ENCODE measurements at places on chromosomes 2 and 18.
A peak's percentile ranks its signal among the peaks of the same experiment; 100 is the strongest.

DNA sequence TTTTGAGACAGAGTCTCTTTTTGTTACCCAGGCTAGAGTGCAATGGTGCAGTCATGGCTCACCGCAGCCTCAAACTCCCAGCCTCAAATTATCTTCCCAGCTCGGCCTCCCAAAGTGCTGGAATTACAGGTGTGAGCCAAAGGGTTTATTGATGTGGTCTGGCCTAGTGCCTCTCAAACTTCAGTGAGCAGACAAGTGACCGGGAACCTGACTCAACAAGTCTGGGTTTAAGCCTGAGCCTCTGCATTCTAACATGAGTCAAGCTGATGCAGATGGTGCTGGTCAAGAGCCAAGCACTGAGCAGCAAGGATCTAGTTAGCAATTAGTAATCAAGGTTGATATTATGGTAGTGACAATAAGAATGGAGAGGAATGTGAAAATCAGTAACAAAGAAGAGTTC, 21.3 kb downstream of the CDK15 start:
- no peak for DNase-seq

- DNase-seq, result no peak
Measured at GRCh38 chr2:28080911-28081310, 190.4 kb downstream of the BABAM2 start.

DNA sequence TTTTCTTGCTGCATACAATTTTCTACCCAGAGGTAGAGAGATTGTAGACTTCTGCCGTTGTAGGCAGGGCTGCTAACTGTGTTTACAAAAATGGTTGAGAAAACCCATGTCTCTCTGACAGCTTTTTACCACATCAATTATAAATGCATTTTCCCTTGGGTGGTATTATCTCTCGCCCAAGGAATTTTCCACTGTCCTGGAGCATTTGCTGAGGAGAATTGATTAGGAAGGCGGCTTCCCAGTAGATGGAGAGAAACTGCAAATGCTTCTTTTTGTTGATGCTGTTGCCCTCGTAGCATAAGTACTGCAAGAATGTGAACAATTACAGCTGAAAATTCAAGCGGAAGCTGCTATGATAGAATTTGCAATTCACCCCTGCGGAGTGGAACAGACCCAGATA, 1007.7 kb upstream of the KLHL29 start:
- DNase-seq, result no peak

DNA sequence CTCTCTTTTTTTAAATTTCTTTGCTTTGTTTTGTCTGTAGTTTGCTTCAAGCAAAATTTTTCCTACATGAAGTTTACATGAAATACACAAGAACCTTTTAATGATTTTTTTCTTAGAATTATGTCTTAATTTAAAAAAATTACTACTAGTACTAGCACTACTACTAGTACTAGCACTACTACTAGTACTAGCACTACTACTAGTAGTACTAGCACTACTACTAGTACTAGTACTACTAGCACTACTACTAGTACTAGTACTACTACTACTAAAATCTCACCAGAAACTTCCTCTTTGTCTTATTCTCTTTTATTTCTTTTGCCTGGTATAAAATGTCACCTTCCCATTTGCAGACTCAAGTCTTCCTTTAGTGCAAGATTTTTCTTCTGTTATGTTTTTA, 71.1 kb downstream of the PTH2R start:
- DNase-seq, result no peak

DNA sequence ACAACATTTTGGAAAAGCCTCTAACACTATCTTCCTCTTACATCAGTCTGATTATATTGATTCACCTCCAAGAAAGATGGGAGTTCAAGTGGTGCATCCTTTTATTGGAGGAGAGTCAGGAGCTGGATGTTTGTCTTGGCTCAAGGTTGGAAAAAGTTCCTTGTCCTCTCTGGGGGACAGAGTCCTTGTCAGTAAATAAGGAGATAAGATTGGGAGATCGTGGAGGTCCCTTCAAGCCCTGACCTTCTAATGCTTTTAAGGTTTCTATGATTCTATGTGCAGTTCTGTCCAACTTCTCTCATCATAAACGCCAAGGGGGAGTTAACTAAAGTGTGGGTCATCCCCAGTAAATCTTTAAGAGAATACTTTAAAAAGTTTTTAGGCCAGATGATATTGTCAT, 60.9 kb upstream of the CCBE1 start:
- DNase-seq, result no peak

GRCh38 chr2:157480182-157480961, 36.5 kb upstream of the CYTIP start:
- peak; percentile 79 for DNase-seq

GRCh38 chr2:101759162-101759561, 61.7 kb downstream of the MAP4K4 start:
- no peak for DNase-seq

- peak; percentile 58 for DNase-seq
Measured at GRCh38 chr2:58895857-58896256, 654.7 kb upstream of the FANCL start.

- peak; percentile 42 for DNase-seq
Measured at GRCh38 chr2:43758739-43759138, 15.1 kb upstream of the DYNC2LI1 start.

- no peak for DNase-seq
Measured at GRCh38 chr2:36677386-36677785, 19.1 kb upstream of the VIT start.

GRCh38 chr2:128179461-128179755, 88.4 kb downstream of the UGGT1 start:
- DNase-seq, result no peak

DNA sequence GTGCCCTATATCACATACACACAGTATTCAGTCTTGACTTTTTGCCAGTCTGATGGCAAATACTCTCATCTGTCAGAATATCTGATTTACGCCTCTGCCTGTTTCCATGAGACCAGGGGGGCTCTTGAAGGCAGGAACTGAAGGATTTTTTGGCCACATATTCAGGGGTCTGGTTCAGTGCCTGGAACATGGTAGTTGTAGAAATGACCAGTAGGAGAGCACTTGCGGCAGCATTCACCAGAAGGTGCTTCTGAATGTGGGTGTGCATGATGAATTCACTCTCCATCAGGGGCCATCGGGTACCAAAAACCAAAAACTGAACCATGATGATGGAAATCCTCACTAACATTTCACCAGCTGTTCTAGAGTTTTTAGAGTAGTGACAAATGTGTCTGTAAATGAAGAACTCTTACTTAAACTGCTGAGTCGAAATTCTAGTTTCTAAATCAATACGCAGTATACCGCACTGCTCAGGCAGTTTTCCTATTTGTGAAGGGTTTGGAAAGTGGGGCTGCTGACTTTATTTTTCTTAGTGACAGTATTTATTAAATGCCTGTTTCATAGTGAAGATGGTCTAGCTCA, 54.6 kb downstream of the MERTK start:
- DNase-seq, result no peak

DNA sequence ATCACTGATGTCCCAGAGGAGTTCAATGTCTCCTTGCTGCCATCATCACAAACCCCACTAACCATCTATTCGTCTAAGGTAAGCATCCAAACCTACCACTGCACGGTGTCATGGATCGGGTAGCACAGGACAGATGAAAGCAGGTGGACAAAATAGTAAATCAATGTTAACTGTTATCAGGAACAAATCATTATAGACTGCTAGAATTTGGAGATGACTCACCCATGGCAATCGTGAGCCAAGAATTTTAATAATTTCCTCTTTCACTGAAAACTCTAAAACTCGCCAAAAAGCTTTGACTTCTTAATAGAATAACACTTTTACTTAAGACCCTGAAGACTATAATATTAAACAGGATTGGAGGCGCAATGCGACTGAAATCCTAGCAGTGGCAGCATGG, 33.7 kb upstream of the BZW1 start:
- no peak for DNase-seq

DNA sequence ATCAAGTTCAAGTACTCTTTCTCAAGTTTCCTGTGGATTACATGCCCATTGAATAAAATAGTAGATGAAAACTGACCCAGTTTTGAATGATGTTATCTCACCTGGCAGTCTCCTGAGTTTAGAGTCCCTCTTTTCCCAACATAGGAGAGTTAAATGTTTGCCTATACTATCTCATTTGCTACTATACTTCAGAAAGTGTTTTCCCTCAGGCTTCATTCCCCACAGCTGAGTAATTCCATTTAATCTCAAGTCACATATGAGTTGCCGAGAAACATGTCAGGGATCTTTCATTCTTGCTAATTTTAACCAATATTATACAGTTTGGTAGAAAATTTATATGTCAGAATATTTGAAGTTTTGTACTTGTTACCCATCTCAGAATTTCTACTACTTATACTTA, 150.4 kb upstream of the CDH19 start:
- DNase-seq, result no peak

- no peak for DNase-seq
Measured at GRCh38 chr2:84840306-84840705, 40.6 kb downstream of the TRABD2A start.

- DNase-seq, result no peak
Measured at GRCh38 chr2:150282771-150283371, 204.6 kb downstream of the RND3 start.

- DNase-seq, result no peak
Measured at GRCh38 chr2:154961676-154962075, 263.2 kb downstream of the KCNJ3 start.

DNA sequence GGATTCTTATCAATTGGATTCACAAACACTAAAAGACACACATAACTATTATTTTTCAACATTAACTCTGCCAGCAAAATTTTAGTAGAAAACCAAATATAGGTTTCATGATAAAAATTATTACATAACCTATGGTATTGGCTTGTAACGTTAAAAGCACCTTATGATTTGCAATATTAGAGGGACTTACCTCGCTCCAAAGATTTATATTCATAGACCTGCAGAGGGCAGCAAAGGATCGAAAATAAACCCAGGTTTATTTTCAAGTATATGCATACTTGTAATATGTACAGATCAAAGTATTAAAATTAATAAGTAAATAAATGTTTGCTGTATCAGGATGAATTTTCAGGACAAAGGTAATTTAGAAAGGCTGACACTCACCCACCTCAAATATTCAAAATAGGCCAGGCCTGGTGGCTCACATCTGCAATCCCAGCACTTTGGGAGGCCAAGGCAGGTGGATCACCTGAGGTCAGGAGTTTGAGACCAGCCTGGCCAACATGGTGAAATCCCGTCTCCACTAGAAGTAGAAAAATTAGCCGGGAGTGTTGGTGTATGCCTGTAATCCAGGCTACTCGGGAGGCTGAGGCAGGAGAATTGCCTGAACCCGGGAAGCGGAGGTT, 45.3 kb downstream of the LRPPRC start:
- DNase-seq, result no peak

GRCh38 chr2:224952936-224953657, 89.2 kb downstream of the DOCK10 start:
- no peak for DNase-seq

- DNase-seq, result no peak
Measured at GRCh38 chr2:174209325-174209724, 39.0 kb downstream of the OLA1 start.

- DNase-seq, result no peak
Measured at GRCh38 chr2:241473399-241473798, 35.0 kb downstream of the STK25 start.

GRCh38 chr18:37639846-37640245, 74.2 kb upstream of the CELF4 start:
- no peak for DNase-seq

GRCh38 chr2:176192351-176192750, 3.9 kb downstream of the HOXD1 start:
- no peak for DNase-seq

GRCh38 chr2:138626148-138626547, 124.6 kb downstream of the SPOPL start:
- no peak for DNase-seq

DNA sequence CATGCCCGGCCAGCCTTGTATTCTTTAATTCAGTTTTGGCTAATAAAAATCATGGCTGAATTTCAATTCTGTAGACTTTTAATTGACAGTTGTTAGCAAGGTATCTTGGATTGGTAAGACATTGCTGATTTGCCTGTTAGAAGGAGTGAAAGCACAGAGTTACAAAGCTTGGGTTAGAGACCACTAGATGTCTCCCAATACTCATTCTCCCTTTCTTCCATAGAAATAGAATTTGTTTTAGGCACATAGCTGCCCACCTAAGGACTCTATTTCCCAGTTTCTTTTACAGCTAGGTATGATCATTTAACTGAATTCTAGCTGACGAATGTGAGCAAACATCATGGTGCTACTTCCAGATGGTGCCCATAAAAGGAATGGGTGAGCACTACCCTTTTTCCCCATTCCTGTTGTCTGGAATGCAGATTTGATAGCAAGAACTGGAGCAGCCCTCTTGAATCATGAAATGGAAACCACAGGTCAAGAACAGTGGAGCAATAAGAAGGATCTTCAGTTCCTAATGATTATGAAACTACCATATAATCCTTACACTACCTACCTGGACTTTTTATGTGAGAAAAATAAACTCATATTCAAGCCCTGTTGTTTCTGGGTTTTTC, 17.5 kb downstream of the PECR start:
- no peak for DNase-seq

- DNase-seq, result no peak
Measured at GRCh38 chr2:159073256-159073655, 104.8 kb downstream of the TANC1 start.

DNA sequence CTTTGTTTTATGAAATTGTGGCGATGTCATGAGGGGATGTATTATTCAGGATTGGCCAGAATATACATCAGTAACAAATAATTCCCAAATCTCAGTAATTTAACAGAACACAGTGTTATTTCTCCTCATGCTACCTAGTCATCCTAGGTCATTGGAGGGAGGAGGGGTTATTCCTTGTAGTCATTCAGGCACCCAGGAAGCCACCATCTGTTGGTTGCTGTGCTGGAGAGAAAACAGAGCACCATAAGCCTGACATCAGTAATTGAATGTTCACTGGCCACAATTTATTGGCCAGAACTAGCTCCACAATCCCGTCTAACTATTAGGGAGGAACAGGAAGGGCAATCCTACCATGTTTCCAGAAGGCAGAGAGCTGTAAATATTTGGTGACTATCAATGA, 303.5 kb upstream of the CELF4 start:
- no peak for DNase-seq

GRCh38 chr2:19409046-19409445, 50.6 kb upstream of the OSR1 start:
- DNase-seq, result no peak

- DNase-seq, result no peak
Measured at GRCh38 chr18:9106800-9107584, 4.5 kb downstream of the NDUFV2 start.

DNA sequence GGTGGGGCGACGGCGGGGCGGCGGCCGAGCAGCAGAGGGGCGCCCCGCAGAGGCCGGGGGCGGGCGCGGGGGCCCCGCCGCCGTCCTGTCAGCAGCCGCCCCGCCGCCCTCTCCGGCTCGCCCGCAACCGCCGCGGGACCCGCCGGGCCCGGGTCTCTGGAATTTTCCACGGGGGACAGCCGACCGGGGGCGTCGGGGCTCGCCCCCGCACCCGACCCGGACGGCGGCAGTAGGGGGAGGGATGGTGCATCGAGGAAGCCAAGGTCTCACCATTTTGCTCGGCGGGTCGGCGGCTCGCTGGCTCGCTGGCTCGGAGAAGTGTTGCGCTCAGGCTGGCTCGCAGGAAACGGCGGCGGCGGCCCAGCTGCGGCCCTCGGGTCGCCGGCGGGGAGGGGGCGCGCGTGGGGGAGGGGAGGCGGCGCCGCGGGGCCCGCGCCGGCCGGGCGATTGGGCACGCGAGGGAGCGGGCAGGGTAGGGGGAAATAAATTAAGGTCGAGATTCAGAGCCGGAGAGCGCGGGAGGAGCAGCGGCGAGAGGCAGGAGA, 405 bp downstream of the PPP3R1 start:
- DNase-seq, result peak; percentile 64
